Stimulated activated CD8-positive, alpha-beta memory T cell treated with anti-CD3 and anti-CD28 coated beads, Interleukin-15, amount 100 ng/mL, for 24 hours (primary cell): ENCODE measurements at places on chromosomes 7 and 10.

- DNase-seq: no peak
These were observed 289.4 kb upstream of the IGFBP3 start for GRCh38 chr7:46210467-46210866.

- no peak for DNase-seq
These were observed 199.0 kb downstream of the EBF3 start for GRCh38 chr10:129764901-129765663.

GRCh38 chr7:17279061-17279460 lies 19.4 kb upstream of the AHR start:
- no peak for DNase-seq

GRCh38 chr10:92747600-92747999 lies 57.8 kb downstream of the HHEX start:
- DNase-seq: no peak

DNA sequence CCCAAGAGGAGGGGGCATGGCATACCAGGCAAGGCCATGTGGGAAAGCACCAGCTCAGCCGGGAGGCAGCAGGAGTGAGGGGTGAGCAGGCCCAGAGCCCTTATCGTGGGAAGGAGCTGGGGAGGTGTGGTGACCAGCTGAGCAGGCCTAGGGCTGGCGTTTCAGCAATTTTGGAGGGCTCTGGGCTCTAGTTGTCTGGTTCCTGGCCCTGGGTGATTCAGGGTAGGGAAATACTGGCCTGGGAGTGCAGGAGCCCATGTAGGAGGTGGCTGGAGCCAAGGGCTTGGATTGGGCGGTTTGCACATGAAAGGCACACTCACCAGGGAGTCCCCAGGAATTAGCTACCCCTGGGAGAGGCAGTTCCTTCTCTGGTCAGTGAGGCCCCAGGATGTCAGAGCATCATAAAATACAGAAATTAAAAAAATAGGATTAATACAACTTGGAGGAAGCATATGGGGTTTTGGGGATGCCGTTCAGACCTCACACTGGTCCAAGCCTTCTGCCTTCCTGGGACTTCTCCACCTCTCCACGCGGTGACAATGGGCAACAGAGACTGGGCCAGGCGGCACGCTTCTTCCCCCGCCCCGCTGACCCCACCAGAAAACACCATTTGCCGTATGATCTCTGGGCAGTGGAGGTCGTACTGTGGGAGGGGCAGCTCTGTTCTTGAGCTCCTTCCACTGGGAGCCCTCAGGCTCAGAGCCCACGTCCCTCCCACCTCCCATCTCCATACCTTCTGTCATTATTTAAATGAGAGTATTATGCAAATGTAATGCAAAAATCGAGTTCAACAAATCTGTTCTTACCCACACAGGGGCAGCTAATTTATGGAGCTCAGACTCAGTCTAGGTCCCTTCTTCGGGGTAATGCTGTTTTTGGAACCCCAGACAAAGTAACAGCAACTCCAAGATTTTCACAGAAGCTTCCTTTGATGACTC lies 133.0 kb upstream of the FAM20C start:
- DNase-seq: no peak

GRCh38 chr10:29748109-29748650 lies 113.4 kb upstream of the SVIL start:
- DNase-seq: no peak

DNA sequence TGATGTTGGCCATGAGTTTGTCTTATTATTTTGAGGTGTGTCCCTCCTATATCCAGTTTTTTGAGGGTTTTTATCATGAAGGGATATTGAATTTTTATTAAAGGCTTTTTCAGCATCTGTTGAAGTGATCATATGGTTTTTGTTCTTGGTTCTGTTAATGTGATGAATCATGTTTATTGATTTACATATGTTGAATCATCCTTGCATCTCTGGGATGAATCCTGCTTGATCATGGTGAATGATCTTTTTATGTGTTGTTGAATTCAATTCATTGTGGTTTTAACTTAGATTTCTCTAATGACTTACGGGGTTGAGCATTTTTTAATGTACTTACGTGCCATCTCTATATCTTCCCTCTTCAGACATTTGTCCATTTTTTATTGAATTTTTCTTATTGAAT lies 22.9 kb downstream of the DLD start:
- no peak for DNase-seq

DNA sequence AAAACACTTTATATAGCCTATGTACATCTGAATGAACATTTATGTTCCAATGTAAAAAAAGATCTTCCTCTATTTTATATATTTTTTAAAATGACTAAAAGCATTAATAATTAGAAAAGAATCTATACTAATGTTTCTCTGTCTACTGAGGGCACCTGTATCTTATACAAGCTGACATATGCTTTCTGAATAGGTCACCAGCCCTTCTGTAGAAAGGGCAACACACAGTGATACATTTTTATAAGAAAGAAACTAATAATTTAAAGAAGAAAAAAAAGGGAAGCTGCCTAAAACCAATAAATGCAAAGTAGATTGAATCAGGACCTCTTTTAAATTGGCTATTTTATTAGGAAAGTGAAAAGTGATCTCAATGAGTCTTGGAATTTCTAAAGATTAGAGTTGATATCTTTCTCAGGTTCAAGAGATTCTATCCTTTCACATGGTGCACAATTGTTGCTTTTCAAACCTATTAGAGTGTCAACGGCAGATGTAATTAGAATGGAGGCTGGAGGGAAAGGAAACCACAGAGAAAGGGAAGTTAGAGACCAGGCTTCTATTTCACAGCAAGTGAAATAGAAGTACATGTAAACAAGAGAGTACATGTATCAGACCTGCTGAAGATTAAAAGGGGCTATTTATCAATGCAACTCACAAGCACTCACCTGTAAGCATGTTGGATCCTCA lies 6.3 kb downstream of the MTPN start:
- DNase-seq: no peak

GRCh38 chr10:4763960-4764428 lies 62.0 kb upstream of the AKR1E2 start:
- DNase-seq: no peak

DNA sequence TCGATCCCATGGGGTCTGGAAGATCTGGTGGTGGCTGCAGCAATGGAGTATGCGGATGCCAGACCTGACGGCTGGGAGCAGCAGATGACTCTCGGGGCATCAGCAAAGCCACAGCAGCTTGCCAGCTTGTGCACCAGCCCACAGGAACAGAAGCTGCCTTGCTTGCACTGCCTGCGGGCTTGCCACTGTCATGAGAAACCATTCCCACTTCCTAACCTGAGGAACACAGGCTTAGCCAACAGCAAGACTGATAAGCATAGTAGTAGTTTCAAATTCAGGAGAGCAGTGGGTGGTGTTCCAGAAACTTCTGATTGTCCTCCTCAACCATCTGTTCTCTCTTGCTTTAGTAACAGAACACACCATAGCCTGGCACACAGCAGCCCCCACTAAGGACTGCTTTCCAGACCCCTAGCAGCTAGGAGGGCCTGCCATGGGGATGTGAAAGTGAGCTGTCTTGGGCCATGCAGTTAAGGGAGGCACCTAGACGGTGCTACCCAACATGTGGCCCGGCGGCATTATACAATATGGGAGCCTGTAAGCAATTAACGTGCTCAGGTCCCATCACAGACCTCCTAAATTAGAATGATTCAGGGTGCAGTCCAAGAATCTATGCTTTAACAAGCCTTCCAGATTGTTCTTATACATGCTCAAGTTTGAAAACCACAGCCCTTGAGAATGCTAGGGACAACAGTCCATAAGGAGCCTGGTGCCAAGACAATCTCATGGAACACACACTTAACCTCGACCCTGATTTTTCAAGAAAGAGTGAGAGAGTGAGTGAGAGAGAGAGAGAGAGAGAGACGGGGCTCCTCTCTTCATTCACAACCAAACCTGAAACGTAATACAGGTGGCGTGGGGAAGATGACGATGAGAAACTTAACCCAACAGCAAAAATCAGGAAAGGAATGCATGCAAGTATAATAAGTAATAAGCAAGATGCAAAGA lies 7.1 kb downstream of the ANXA11 start:
- DNase-seq: no peak

- DNase-seq: no peak
These were observed 8.7 kb upstream of the MYL7 start for GRCh38 chr7:44149571-44150465.

- DNase-seq: no peak
These were observed 15.5 kb downstream of the KLF6 start for GRCh38 chr10:3769556-3769955.
